ENCODE measurements at places on chromosomes 4 and X.
A peak's percentile ranks its signal among the peaks of the same experiment; 100 is the strongest.

- no peak for DNase-seq
These were observed 17.8 kb downstream of the SCFD2 start for GRCh38 chr4:53348046-53348445.

DNA sequence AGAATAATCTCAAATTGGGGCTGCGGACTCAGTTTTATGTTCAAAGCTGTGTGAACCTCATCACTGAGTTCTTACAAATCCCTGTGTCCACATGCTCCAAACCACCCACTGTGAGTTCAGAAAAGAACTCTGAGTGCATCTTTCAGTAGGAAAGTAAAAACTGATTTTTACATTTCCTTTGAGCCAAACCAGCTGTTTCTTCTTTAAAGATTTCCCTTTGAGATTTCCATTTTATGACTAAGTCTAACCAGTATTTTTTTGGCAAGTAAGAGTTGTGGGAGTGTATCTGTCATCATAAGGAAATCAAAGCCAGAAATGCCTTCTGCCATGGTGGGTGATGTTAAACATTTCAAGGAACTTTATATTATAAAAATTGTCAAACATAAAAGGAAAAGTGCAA is 100.0 kb downstream of the TET2 start:
- peak; percentile 23 for DNase-seq

DNA sequence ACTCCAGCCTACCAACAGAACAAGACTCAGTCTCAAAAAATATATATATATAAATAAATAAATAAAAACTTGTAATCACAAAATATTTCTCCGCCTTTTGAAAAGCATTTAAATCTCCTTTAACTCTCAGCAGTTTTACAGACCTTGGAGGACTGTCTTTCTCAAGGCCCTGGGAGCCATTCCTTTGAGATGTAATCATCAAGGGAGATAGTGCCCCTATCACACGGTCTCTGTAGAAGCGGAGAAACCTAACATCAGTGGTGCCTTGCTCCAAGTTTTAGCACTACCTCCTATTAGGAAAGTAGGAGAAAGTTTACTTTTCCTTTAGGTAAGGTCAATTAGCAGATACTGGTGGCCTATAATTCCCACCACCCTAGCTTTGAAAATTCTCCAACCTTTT is 58.5 kb downstream of the ANTXR2 start:
- DNase-seq, result no peak

- no peak for DNase-seq
These were observed 5.4 kb upstream of the NAA11 start for GRCh38 chr4:79331126-79331876.

DNA sequence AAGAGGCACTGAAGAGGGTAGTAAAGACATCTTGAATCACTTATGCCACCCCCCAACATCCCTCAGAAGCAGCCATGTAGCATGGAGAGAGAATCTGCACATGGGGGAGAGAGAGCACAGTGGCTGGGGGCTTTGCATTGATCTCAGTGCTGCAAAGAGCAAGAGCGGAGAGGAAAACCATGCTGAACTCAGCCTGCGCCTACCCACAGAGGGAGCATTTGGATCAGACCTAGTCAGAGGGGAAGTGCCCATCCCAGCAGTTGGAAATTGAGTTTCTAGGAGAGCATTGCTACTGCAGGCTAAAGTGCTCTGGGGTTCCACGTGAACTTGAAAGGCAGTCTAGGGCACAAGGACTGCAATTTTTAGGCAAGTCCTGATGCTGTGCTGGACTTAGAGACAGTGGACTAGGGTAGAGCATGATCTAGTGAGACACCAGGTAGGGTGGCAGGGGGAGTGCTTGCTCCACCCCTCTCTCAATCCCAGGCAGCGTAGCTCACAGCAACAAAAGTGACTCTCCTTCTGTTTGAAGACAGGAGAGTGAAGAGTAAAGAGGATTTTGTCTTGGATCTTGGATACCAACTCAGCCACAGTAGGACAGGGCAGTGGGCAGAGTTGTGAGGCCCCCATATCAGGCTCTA is 9.0 kb upstream of the PROM1 start:
- no peak for DNase-seq

DNA sequence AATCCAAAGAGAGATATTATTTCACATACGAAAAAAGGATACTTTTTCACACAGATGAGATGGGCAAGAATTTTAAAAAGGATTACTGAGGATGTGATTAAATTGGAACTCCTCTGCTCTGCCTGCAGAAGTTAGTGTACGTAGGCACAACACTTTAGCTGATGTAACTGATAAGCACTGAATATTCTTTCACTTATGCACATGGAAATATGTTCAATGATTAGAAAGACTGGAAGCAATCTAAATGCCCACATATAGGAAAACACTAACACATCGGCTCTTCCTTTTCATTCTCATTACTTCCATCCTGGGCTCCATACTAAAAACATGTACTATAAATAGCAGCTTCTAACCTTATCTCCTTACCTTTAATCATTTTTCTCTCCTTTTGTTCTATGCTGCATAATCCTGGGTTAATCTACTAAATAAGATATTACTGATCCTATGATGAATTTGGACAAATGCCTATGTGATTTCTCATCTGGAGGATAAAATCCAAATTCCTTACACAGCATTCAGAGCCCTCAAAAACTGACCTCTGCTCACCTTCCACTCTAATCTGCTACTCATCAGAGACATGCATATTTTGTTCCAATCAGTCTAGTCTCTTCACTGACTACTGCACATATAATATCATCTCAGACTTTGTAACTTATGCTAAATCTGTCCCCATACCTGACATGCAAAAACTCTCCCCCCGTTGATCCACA is 197.8 kb downstream of the PDGFC start:
- DNase-seq, result no peak

DNA sequence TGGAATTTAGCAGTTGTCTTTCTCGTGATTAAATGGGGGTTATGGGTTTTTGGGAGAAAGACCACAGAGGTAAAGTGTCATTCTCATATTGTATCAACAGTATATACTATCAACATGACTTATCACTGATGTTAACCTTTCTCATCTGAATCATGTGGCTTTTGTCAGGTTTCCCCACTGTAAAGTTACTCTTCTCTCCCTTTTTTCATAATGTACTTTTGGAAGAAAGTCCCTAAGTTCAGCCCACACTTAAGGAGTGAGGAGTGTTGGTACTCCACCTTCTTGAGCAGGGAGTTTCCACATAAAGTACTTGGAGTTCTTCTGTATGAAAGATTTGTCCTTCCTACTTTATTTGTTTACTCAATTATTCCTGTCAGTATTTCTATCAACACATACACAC is 169.9 kb downstream of the ZNF330 start:
- no peak for DNase-seq

DNA sequence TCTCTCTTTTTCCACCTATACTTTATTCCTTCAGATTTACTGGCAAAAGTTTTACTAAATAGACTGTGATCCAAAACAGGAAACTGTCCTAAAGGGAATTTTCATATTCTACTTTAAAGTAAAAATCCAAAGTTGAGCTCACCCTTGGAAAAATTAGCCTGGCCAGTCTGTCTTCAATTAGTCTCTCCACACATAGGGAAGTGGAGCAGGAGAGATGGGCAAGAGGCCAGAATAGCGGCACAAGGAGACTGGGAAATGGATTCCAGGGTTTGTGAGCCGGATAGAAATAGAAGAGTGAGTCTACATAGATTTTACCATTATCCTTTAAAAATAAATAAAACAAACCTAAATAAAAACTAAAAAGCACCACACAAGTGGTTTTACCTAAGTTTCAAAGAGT is 16.2 kb upstream of the FRMD7 start:
- DNase-seq, result no peak

DNA sequence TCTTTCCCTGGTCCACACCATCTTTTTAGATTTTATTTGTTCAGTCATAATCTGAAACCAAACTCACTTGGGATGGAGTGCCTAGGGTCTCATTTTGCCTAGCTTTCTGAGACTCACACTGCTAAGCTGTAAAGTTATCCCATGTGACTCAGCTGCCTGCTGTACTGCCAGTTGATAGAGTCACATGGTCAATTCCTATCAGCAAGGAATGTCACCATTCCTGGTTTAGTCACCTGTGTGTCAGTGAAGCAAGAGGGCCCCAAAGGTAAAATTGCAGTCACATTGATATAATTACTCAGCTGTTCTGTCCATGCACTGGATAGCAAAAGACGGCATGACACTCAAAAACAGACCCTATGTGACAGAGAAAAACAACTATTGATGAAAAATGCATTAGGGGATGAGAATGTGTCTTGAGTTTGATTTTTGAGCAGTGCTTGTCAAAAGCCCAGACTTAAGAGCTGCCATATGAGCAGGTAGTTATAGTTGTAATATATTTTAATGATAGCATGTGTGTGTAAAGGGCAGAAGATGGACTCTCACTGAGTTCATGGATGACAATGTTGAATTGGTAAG is 413.2 kb downstream of the PPARGC1A start:
- no peak for DNase-seq
